Mammary epithelial cell (primary cell): ENCODE measurements at places on chromosomes 5 and 9. TPM values are rescaled to one million over a fixed set of nuclear protein-coding genes. Genes with fewer than 3 reads are reported as not detected.

Gene PROB1
- 0.67 TPM for total RNA-seq

Gene C5orf58
- total RNA-seq: not detected

Gene BTNL8
- total RNA-seq: not detected in 2 replicates

Gene CDH9
- not detected for total RNA-seq

Gene BAG1
- total RNA-seq: 28.5 TPM

Gene NSA2
- 38.2 TPM for total RNA-seq

Gene DAB2
- 33.8 and 45.8 TPM in 2 replicates for total RNA-seq

Gene IL13
- 0.27 TPM in 1 of 2 replicates, not detected in the other for total RNA-seq

Gene ABCA1
- total RNA-seq: 48.2 TPM

Gene NKD2
- not detected for total RNA-seq

Gene TMEFF1
- total RNA-seq: 0.33 TPM

Gene RC3H2
- total RNA-seq: 55.6 and 64.1 TPM in 2 replicates

Gene SYK
- 1.7 TPM for total RNA-seq

Gene AMACR
- 7.1 and 14.2 TPM in 2 replicates for total RNA-seq

Gene PCDHB3
- total RNA-seq: 1.0 TPM

Gene INSL4
- not detected in 2 replicates for total RNA-seq
